ENCODE measurements at places on chromosomes 2 and 18. TPM values are rescaled to one million over a fixed set of nuclear protein-coding genes. Genes with fewer than 3 reads are reported as not detected.

CLK1 gene
- total RNA-seq: 75.2 TPM

RPS27A gene
- total RNA-seq: 718 TPM

CXCR4 gene
- total RNA-seq: 16.1 TPM

DSG3 gene
- under 0.01 TPM for total RNA-seq

GCKR gene
- 22.0 TPM for total RNA-seq

ACVR1C gene
- total RNA-seq: 0.19 TPM

KIF5C gene
- total RNA-seq: 0.13 TPM

CNTNAP5 gene
- total RNA-seq: not detected

CAPN14 gene
- 0.12 TPM for total RNA-seq

Measured in aortic smooth muscle cell (primary cell).